NCI-H226 (cell line): ENCODE measurements at places on chromosomes 16 and 17.

- no peak for DNase-seq
Observed at GRCh38 chr17:43900858-43901754, 6.2 kb downstream of the MPP2 start.

- peak; percentile 84 for DNase-seq
Observed at GRCh38 chr16:19001788-19002187, 18.1 kb downstream of the TMC7 start.

DNA sequence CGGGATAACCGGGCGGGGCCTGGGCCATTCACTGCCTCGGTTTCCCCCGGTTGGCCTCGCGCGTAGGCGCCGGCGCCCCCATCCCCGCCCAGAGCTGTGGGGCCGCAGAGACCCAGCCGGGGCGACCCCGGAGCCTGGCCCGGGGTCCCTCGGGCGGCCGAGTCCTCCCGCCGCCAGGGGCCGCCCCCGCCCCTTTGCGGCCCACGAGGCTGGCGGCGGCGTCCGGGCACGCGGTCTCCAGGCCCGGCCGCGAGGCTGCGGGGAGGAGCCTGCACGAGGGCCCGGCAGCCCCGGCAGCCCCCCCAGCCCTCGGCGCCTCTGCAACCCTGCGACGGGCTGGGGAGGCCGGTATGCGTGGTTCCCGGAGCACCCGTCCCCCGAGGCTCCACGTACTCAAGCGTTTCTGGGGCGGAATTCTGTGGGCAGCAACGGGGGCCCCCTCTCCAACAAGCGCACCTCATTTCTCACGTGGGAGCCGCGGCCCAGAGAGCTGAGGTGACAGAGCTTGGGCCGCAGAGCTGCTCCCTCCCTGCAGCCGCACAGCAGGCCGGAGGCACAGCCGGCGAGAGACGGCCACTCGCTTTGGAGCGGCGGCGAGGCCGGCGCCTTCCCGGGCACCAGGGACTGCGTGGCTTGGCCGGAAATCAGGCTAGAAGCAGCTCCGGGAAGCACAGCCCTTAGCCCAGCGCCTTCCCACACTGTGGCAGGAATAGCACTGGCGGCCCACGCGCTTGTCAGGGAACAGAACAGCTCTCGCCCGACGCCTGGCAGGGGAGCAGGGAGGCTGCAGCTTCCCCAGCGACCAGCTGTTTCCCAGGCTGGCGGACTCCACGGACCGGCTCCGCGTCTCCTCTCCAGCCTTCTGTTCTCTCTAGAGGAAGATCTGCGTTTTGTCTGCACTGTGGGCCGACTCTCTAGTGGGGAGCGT, 867 bp upstream of the LIMD2 start:
- no peak for DNase-seq

GRCh38 chr17:77542011-77542410, 401.2 kb downstream of the SEC14L1 start:
- DNase-seq, result no peak

DNA sequence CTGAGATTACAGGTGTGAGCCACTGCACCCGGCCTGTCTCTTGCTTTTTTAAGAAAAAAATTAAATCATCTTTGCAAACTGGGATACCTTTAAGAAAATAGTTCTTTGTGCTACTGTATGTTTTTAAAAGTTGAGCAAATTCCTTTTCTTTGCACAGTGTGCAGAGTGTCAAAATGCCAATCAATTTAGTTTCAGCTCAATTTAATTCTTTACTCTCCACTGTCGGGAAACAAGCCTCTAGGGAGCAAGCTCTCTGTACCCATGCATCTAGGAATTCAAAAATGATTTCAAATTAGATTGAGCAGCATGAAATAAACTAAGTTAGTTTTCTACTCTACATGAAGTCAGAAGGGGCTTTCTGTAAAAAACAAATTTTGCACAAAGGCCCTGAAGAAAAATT, 141.5 kb upstream of the CORO6 start:
- no peak for DNase-seq

DNA sequence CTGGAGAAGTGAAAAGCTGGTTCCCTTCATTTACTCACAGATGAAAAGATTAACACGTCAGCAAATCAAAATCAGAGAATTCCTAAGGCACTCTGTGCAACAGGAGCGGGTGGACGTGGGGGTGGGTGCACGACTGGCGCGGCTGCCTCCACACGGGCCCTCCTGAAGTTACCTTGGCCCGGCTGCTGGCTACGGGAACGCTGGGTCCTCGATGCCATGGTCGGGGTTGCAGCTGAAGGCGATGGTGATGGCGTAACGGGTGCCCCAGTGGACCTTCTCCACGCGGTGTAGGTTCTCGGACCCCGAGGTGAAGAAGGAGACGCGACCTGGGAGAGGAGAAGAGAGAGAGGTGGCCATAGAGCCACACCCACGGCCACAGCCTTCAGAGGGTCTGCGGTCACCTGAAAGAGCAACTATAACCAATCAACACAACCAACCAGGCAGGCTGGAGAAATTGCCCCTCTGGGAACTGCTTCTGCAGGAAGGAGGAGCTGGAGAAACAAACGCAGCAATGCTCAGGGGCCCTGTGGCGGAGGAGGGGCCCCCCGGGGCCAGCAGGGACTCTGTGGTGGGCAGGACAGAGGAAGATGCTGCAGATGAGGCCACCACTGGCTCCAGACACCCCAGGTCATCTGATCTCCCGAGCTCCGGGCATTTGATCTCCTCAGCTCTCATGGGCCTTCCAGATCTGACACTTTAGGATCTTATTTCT, 20.8 kb downstream of the UTS2R start:
- no peak for DNase-seq

- peak; percentile 39 for DNase-seq
Observed at GRCh38 chr17:29124925-29125273, 55.3 kb downstream of the MYO18A start.

DNA sequence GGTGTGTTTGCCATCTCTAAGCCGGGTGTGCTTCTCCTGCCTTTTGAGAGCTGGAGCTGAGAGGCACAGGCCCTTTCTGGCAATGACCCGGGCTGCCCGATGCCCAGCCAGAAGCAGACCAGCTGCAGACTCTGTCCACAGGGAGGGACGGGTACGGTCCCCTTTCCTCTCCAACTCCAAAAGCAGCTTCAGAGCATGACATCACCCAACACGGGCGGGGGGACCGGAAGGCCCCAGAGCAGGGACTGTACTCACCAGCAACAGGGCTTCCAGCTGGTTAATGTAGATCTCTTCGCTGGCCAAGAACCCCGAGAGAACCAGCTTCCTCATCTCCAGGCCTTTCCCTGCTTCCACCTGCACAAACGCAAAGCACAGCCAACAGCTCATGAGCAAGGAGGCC, 79.4 kb downstream of the ABR start:
- DNase-seq, result no peak
